ENCODE measurements at places on chromosomes 1 and 21.
A peak's percentile ranks its signal among the peaks of the same experiment; 100 is the strongest.

GRCh38 chr1:45669379-45669778 is 17.0 kb downstream of the GPBP1L1 start:
- DNase-seq = peak; percentile 38

DNA sequence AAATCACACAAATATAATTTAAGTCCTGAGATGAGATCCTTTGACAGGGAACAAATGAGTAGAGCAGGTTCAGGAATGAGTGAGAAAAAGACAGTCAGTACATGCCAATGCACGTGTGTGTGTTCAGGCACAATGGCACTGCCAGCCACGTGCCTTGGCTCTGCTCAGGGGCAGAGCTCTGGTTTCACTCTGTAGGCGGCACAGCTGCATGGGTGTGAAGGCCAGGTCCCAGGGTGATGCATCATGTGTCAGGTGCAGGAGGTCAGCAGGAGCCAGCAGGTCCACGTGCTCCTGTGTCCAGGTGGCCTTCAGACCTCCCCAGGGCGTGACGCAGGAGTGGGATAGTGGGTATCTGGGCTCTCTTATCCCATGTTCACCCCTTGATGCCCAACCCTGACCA is 386.1 kb downstream of the KCNH1 start:
- no peak for DNase-seq

DNA sequence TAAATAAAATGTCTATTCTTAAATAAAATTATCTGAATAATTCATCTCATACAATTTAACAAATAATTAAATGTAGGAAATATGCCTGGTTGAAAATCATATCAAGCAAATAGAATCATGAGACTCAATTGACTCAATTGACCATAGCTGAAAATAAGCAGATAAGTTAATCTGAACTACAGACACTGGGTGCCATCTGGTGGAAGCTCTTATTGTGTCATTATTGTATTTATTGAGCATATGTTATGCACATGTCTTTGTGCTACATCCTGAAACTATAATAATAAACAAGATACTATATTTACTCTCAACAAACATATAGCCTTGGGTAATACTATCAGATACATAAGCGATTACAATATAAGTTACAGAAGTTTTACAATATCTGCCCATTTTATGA is 41.0 kb downstream of the BRINP3 start:
- DNase-seq = peak; percentile 39

- peak; percentile 17 for DNase-seq
These were observed 4.6 kb downstream of the TMEM63A start for GRCh38 chr1:225877580-225877979.

DNA sequence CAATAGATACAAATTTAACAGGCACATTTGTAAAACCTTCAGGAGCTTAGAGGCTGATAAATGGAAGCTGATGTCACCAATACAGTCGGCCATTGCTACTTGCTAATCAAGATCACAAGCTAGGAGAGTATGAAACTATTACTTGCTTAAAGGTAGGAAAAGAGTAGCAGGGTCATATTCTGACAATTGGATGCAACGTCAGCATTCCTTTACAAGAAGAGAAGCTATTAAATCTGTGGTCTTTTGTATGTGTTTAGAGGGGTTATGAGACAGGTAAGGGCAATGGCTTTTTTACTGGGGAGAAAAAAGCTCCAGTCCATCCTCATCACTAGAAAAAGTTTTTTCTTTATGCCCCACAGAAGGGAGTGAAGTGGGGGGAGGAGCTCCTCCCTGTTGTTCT is 11.7 kb upstream of the CD48 start:
- no peak for DNase-seq

GRCh38 chr1:220684890-220685289 is 5.3 kb upstream of the C1orf115 start:
- DNase-seq = no peak

GRCh38 chr1:77394166-77394565 is 112.3 kb downstream of the AK5 start:
- DNase-seq = peak; percentile 80

DNA sequence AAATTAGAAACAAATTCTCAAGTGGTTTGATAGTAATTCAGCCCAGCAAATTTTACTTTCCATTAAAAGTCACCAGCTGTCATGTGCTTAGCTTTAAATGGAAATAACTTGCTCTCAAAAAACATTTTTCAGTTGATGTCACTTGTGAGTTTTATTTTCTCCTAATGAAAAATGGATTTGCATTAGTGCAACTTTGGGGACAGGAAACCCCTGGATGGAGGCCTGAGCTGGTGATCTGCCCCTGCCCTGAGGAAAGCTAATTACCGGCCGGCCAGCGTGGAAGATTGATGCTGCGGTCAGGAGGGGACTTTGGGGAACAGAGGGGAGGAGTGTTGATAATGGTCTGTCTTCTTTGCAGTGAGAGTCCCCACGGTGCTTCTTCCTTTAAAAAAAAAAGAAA is 66.8 kb upstream of the ANGPTL1 start:
- DNase-seq = no peak

DNA sequence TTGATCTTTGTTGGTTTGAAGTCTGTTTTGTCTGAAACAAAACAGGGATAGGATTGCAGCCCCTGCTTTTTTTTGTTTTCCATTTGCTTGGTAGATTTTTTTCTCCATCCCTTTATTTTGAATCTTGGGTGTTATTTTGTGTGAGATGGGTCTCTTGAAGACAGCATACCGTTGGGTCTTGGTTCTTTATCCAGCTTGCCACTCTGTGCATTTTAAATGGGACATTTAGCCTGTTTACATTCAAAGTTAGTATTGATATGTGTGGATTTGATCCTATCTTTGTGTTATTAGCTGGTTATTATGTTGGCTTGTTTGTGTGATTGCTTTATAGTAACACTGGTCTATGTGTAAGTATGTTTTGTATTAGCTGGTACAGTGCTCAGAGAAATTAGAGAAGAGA is 40.9 kb downstream of the GIPC2 start:
- no peak for DNase-seq

DNA sequence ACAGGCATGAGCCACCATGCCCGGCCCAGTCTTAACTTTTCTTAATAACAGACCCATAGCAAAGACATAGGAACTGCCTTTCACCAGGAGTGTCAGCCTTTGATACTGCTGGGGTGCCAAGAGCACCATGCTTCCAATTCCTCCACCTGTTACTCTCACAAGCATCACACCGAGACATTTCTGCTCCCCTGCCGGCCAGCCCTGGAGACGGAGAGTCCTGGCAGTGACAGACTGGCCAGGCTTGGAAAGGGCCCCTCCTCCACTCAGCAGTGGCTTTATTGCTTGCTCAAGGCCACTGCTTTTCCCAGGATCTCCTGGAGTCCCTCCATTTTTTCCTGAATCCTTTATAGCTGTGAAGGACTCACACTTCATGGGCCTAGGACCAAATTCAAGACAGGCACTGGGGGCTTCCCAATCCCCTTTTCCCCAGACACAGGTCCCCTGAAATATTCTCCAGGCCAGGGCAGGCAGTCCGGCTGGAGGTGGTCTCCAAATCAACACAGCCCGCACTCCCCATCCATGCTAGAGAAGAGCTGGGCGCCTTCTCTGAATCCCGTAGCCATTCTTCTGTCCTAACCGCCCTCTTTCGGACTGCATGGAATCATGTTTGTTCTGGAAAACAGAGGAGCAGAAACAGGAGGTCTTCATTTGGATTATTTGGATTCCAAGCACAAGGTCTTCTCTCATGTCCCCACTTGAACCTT is 25.5 kb upstream of the PTPRF start:
- no peak for DNase-seq

DNA sequence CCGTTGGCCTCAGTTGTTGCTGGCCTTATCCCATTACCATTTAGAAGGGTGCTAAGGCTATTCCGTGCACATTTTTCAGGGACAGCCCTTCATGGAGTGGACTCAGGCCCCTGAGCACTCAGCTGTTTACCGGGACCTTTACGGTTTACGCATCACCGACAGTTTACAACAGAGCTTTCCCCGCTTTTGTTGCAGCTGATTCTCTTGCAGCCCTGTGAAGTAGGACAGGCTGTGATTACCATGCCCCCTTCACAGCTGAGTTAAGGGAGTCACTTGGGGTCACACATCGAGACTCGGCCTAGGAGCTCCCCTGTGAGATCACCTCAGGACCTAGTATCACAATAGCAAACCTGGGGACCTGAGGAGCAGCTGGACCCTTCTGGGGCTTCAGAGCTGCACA is 41.9 kb downstream of the PTPRF start:
- DNase-seq = no peak

DNA sequence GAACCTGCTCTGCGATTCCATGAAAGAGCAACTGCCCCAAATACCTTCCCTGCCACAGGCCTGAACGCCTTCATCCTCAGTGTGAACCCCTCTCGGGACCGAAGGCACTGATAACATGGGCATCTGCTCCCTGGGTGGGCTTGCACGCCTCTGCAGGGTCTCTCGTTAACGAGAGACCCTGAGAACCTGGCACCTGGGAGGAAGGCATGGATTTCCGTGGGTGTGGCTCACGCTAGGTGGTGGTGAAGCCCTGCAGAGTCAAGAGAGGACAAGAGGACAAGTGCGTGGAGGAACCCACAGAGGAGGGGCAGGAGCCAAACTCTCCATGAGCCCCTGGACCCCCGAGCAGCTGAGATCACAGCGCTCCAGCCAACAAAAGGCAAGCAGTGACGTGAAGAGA is 26.8 kb upstream of the COL6A2 start:
- DNase-seq = no peak

DNA sequence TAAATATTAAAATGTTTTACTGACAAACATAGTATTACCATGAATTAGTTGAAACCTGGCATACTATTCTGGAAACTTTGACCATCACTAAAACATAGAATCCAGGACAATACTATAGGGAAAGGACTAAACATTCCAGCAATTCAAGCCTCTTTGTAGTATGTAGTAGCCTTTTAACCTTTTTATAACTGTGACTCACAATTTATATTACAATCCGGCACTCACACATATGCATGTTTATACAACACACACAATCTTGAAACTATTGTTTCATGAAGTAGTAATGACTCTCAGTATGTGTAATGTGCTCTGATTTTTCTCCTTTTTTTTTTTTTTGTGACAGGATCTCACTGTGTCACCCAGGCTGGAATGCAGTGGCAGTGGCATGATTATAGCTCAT is 64.3 kb downstream of the ANKRD13C start:
- DNase-seq = peak; percentile 26

- no peak for DNase-seq
These were observed 27.2 kb upstream of the BCL10 start for GRCh38 chr1:85303440-85304162.

- DNase-seq = peak; percentile 65
These were observed 417.9 kb downstream of the PTBP2 start for GRCh38 chr1:97139512-97139911.

- no peak for DNase-seq
These were observed 651.6 kb upstream of the CAMK1G start for GRCh38 chr1:208931936-208932335.

GRCh38 chr1:70819231-70819630 is 228.4 kb downstream of the PTGER3 start:
- DNase-seq = no peak

GRCh38 chr1:39381839-39382238 is 109.6 kb upstream of the BMP8A start:
- no peak for DNase-seq

GRCh38 chr1:10901091-10901890 is 104.8 kb upstream of the CASZ1 start:
- no peak for DNase-seq
